ENCODE measurements at places on chromosomes 16 and 17. TPM values are rescaled to one million over a fixed set of nuclear protein-coding genes. Genes with fewer than 3 reads are reported as not detected.

The PRKAR1A gene
- total RNA-seq = 138 TPM

The SLC38A8 gene
- not detected for total RNA-seq

The SIRT7 gene
- 15.0 TPM for total RNA-seq

The CPHXL2 gene
- total RNA-seq = not detected

The TMEM114 gene
- total RNA-seq = not detected

The KRTAP4-4 gene
- total RNA-seq = not detected

The PRSS33 gene
- total RNA-seq = not detected

The TMED6 gene
- 0.24 TPM for total RNA-seq

The OSGIN1 gene
- total RNA-seq = 1.3 TPM

The DHRS7C gene
- total RNA-seq = not detected

The PIRT gene
- not detected for total RNA-seq

The KRTAP4-1 gene
- total RNA-seq = not detected

The KRTAP3-2 gene
- not detected for total RNA-seq

The CFAP97D1 gene
- total RNA-seq = not detected

The POLR2A gene
- 54.5 TPM for total RNA-seq

The ALOX12 gene
- total RNA-seq = 0.34 TPM

The EFCAB13 gene
- 1.2 TPM for total RNA-seq

The LRRC75A gene
- not detected for total RNA-seq

The SEZ6L2 gene
- total RNA-seq = 2.6 TPM

All from foreskin keratinocyte (primary cell).